HCT116 (cell line): ENCODE measurements at places on chromosomes 1 and 21.

DNA sequence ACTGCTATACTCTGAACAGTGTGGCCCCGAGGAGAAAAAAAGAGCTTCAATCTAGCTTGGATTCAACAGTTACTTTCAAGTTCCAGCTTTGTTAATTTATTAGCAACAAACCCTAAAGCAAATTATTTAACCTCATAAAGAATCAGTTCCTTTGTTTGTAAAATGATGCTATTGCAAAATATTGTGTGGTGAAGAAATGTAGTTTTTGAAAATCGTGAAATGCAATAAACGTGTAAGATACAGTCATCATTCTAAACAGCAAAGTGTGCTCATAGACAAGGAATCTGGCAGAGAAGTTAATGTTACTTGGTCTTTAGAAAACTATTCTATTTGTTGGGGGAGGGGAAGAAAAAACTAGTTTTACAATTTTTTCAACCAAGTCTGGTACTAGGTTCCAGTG is 297.6 kb upstream of the ADGRL4 start:
- no peak for DNase-seq

DNA sequence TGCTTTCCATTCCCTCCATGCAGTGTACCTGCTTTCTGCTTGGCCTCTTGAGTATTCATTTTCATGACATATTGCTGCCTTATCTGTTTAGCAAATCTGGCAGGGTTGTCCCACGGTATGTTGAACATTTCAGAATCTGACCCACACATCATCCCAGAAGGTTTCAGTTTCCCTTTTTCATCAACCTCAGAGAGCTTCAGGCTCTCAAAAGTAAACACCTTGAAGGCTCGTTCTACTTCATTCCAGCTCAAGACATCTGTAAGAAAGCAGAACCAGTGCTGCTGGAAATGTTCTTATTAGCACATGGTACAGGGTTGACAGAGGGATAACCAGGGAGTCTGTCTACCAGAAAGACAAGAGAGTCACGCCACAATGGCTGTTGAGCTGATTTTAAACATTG is 103.6 kb downstream of the SPAG17 start:
- DNase-seq = no peak

DNA sequence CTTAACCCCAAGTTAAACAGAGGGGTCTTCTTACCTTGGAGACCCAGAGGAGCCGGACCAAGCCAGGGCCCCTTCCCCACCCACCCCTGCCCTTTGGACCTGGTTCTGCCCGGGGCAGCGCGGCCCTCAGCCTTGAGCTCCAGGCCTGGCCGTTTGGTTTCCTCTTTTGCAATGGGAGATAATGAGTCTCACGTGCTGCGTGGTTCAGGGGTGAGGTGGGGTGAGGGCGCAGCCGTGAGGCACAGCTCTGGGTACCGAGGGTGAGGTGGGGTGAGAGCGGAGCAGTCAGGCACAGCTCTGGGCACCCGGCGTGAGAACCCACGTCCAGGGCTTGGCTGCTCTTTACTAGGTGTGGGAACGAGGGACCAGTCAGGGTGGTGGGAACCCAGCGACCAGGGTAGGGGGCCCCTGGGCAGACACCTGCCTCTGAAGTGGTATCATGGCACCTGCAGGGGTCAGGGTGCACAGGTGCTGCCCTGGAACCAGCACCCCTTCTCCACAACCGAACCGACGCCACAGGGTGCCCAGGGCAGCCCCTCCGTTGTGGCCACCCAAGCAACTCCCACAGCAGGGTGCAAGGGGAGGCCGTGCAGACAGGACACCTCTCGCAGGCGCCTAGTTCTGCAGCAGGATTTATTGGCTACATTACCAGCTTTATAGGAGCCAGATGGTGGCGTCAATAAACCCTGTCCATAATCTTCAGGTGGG is 182.2 kb downstream of the PRDM16 start:
- DNase-seq = no peak

- DNase-seq = no peak
These were observed 32.9 kb downstream of the FCRL5 start for GRCh38 chr1:157519451-157519850.

DNA sequence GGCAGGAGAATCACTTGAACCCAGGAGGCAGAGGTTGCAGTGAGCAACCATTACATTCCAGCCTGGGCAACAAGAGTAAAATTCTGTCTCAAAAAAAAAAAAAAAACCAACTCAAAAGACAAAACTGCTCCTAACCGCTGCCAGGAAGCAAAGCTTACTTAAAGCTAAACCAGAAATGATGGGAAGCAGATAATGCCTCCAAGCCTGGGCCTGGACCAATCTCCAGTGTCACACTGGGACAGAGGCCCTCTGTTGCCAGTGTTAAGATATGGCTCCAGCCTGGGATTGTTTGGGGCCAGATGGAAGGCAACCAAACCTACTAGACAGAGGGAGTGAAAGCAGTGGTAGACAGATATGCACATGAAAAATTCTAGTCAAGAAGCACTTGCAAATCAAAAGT is 36.9 kb downstream of the NSL1 start:
- no peak for DNase-seq

GRCh38 chr1:245546875-245547274 is 392.1 kb downstream of the KIF26B start:
- DNase-seq = peak; percentile 12

GRCh38 chr21:46620846-46621245 is 14.6 kb upstream of the PRMT2 start:
- DNase-seq = no peak

GRCh38 chr1:58929671-58930325 is 146.0 kb upstream of the JUN start:
- DNase-seq = no peak
